ENCODE measurements at places on chromosomes 12 and 14. TPM values are rescaled to one million over a fixed set of nuclear protein-coding genes. Genes with fewer than 3 reads are reported as not detected.

The VSX2 gene
- total RNA-seq: not detected

The OR11G2 gene
- total RNA-seq: not detected

The NEUROD4 gene
- not detected for total RNA-seq

The TMEM229B gene
- 4.8 TPM for total RNA-seq

The RPL10L gene
- total RNA-seq: not detected

The KRT2 gene
- 1.4 TPM for total RNA-seq

The HSPA2 gene
- 2.1 TPM for total RNA-seq

The TMEM52B gene
- not detected for total RNA-seq

The KLRK1 gene
- total RNA-seq: 242 TPM

- no peak for DNase-seq
These were observed 17.2 kb upstream of the FBLN5 start for GRCh38 chr14:91964724-91965123.

- no peak for DNase-seq
These were observed 55.4 kb downstream of the TEAD4 start for GRCh38 chr12:3014641-3015040.

DNA sequence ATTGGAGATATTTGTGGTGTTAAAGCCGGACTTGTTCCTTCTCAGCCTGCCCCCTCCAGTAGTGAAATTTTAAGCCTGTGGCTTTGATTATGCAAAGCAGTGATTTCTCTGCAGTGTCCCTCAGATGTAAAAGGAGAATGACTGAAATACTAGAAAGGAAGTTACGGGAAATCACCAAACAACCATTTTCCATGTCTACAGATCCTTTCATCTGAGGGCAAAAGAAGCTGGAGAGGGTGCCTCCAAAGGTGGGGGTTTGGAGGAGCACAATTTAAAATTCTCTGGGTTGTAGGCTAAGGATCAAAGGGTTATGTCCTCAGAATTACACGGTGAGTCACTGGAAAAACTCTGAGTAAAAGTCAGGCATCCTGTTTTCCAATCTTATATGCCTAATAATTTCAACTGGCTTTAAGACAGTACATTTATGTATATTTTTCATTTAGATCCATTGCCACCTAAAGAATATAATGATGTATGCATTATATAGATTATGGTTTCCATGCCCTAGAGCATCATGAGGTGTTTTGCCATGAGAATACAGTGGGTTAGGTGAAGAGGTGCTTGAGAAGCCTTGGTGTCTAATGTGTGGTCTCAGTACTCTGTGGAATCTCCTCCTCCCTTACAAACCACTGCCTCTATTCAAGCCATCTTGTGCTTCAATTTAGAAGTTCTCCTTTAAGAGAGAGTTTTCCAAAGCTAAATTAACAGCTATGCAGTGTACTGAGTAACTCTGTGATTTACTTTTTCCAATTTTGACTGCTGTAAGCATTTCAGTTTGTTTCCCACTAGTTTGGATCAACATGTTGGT, 362.1 kb downstream of the RAD51B start:
- no peak for DNase-seq

DNA sequence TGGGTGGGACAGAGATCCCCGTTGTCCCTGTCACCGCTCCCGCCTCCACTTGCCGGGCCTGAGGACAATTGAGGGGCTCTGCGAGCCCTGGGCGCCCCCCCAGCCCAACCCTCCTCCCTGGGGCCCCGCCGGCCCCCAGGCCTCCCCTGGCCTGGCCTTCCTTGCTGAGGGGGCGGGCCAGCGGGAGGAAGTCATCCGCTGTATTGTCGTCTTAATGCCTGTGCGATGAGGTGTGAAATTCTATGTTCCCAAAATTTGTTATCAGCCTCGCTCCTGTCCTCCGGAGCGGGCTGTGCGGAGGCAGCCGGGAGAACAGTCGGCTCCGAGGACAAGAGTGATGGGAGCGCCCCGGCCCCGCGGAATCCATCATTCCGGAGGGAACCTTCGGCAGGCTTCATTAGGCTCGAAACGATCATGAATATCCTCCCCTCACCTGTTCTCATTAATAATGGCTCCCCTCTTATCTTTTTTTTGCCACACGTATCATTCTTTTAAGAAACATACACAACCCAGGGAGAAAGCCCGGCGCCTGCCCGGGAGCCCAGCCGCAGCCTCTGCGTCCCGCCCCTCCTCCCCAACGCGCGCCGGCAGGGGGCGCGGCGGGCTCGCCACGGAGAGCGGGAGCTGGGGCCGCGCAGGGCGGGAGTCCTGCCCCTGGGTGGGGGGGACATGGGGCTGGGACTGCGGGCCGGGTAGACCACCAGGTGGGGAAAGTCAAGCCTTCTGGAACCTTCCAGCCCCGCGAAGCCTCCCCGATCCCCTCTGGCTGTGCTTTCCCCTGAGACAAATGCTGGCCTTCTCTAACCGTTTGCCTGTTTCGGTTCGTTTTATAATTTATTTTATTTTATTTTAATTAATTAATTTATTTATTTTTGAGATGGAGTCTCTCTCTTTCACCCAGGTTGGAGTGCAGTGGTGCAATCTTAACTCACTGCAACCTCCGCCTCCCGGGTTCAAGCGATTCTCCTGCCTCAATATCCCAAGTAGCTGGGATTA, 17.1 kb upstream of the DLK1 start:
- DNase-seq: peak; percentile 34

GRCh38 chr12:88854260-88854659, 274.0 kb upstream of the KITLG start:
- no peak for DNase-seq

DNA sequence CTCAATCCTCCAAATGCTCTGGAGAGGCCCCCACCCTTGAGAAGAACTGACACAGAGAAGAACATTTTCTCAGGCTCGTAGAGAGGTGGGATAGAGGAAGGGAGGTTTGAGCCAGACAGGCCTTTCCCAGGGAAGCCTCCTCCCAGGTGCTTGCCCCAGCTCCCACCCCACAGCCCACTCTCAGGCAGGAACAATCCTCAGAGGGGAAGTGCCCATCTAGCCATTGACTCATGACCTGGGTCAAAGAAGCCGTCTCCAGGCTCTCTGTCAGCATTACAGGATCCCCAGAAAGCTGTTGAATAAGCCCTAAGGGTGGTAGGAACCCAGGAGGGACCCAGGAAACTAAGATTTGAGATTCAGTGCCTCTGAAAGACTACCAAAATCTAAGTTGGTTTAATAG, 3.8 kb downstream of the AQP6 start:
- DNase-seq: no peak

DNA sequence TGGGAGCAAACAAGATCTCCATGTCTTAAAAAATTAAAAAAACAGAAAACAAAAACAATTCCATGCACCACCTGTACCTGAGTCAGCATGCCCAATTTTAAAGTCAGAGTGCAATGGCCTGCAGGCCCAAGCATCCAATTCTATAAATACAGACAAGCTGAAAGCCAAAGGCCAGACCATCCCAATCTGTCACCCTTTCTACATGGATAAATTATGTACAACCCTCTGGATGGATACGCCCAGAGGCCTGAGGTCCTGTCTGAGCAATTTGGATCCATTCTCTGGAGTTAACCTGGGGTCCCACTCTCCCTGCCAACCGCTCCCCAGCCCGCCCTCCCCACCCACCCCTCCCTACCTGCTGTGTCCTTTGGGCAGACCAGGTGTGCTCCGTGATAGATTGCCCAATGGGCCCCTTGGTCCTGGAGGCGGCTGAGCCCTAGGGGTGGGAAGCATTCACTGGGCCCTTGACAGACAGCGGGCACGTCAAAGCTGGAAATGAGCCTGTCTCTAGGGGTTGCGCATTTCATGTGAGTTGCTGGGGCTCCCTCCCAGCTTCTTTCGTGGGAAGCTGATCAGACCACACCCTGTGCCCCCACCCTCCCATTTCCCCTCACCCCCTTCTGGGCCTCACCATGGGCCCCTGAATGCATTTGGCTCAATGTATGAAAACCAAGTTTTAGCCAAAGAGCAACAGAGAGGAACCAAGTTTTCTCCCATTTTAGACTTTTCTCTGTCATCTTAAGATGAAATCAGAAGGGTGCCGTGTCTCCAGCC, 171.3 kb downstream of the BCL11B start:
- no peak for DNase-seq

DNA sequence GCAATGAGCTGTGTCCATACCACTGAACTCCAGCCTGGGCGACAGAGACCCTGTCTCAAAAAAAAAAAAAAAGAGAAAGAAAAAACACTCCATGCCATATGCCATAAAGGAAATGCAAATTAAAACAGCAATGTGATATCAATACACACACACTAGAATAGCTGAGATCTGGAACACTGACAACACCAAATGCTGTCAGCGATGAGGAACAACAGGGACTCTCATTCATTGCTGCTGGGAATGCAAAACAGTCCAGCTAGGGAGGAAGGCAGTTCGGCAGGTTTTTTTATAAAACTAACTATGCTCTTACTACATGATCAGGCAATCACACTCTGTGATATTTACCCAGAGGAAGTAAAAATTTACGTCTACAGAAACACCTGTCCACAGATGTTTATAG, 3.4 kb upstream of the ABCB9 start:
- DNase-seq: no peak

- no peak for DNase-seq
These were observed 309.7 kb downstream of the TMEM132D start for GRCh38 chr12:129594098-129594497.

- DNase-seq: no peak
These were observed 4.3 kb downstream of the KLRC4 start for GRCh38 chr12:10405294-10405693.

DNA sequence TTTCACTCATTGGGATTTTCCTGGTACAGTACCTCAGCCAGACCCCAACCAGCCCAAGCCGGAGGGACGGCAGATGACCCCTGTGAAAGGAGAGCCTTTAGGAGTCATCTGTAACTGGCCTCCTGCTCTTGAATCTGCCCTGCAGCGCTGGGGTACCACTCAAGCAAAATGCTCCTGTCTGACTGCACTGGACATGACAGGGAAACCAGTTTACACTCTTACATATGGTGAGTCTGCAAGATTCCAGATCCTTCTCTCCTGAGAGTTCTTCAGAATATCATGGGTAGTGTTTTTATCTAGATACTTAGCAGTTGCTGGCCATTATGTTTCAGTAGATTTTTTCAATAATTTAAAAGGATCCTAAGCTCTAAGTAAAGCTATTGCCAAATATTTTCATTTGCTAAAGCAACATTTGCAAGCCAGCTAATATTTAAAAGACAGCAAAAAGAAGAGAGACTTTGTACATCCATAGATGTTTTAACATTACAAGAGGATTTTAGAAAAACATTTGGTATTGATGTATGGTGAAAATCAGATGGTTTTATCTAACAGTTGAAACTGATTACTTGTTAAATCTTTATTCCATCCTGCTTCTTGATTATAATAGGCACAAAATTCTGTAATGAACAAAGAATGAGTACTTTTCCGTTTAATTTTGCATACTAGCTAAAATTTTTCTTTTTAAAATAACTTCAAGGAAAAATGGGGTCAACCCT, 85.1 kb upstream of the ATF1 start:
- DNase-seq: no peak

- DNase-seq: no peak
These were observed 8.5 kb upstream of the SYNJ2BP start for GRCh38 chr14:70425354-70425753.

DNA sequence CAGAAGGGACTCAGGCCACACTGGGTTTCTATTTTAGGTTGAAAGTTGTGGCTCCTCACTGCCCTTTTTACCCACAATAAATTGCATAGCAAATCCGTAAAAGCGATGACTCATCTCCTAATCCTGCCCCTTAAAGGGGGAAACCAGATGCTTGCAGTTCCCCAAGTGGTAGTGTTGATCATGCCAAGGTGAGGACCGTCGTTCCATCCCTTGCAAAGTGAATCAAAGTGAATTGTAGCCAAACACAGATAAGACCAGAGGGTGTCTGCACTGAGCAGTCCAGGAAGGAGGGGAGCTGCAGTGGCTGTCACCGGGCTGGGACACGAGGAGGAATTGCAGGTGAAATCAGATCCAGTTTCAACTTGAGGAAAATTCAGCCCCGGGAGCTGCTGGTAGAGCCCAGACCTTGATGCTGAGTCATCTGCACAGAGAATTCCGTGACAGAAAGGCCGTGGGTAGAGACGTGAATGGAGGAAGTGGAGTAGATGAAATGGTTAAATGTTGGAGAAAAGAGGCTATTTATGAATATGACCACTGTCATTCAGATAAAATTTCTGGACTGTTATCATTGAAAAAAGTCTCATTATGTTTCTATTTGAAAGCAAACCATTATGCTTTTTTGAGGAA, 44.2 kb upstream of the MMP17 start:
- no peak for DNase-seq

DNA sequence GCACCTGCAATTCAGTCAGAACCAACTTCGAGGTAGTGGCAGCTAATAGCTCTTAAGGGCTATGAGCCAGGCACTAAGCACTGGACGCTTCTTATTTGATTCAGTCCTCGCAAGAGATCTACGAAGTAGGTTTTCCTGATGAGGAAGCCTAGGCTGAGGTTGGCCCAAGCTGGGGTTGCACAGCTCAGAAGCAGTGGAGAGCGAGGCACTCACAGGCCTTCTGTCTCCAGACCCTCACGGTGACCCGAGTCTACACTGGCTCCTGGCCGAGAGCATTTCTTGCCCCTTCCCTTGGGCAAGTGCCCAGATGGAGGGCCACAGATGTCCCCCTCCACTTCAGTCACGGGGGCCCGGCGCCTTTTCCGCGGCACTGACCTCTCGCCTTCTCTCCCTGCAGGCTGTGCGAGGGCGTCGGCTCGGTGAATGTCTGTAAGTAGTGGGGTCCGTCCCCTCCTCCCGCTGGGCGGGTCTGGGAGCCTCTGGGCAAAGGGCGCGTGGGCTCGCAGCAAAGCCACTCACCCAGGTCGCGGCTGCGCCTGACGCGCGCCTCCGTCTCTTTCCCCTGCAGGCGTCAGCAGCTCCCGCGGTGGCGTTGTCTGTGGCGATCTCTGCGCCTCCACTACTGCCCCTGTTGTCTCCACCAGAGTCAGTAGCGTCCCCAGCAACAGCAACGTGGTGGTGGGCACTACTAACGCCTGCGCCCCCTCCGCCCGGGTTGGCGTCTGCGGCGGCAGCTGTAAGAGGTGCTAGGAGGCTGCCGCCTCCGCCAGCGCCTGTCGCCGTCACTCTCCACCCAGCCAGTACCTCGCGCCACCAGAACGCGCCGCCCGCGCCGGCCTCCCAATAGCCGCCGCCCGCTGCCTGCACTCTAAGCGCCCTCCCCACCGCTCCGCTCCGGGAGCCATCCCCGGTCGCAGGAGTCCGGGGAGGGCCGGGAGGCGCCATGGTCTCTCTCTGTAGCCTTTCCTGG, 13.1 kb downstream of the KRT83 start:
- peak; percentile 55 for DNase-seq
